Karpas-422 (cell line): ENCODE measurements at places on chromosomes 3 and 15.

- H3K4me3 ChIP-seq: no peak overlapping the region
- no peak overlapping the region for H3K27ac ChIP-seq
- H3K27me3 ChIP-seq: no peaks in the 10 kb centered on the region
- no peaks in the 10 kb centered on the region for H3K36me3 ChIP-seq
Observed at GRCh38 chr3:81300324-81300927, 461.0 kb downstream of the GBE1 start.

DNA sequence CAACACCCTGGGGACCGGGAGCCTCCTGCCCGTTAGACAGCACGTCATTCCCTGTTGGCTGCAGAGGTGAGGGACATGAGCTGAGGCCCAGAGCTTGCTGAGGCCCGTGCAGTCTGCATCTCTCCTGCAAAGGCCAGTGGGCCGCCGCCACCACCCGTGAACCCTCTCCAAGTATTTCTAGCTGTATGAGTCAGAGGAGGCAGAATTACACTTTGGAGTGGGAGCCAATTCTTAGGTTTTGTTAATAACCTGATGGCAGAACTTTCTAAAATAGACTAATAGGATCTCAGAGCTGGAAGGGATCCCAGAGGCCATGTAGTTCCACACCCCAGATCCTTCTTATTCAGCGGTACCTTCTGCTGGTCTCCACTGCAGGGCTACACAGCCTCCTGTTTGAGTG lies 335.2 kb upstream of the CTDSPL start:
- H3K36me3 ChIP-seq: no peaks in the 10 kb centered on the region
- H3K27me3 ChIP-seq: no peaks in the 10 kb centered on the region
- no peak for DNase-seq

DNA sequence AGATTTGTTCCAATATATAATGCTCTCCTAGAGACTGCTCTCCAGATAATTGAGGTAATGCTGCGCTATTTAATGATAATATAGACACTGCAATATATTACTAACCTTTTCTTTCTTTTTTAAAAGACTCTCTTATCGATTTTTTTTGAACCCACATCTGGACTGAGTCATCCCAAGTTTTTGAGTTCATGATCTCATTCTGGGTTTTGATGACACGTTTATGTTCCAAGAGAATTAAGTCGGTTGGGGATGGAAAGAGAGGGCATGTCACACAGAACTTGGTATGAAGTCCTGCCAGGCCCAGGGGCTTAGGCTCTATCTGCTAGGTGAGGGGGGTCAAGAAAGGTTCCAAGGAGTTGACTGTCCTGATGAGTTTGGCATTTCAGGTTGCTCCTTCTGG lies 431.1 kb downstream of the MFSD1 start:
- H3K4me3 ChIP-seq: no peak overlapping the region
- no peaks in the 10 kb centered on the region for H3K4me1 ChIP-seq
- no peak for DNase-seq
- H3K27me3 ChIP-seq: no peaks in the 10 kb centered on the region
- H3K27ac ChIP-seq: no peak overlapping the region

DNA sequence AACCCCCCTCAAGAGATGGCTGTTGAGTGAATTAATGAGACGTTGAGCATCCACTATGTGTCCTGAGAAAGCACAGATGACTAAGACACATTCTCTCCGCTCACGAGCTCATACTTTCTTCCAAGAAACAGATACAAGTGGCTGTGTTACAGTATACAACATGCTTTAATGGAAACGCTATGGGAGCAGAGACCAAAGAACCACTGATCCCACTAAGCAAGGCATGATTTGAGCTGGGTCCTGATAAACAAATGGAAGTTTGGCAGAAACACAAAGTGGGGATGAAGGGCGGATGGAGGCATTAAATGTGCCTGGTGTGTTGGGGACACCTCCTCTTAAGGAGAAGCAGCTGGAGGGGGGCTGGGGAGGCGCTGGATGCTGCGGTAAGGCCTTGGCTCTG lies 129.4 kb downstream of the UACA start:
- no peak overlapping the region for H3K4me3 ChIP-seq
- no peak for DNase-seq
- no peaks in the 10 kb centered on the region for H3K27me3 ChIP-seq
- H3K4me1 ChIP-seq: no peaks in the 10 kb centered on the region
- no peaks in the 10 kb centered on the region for H3K36me3 ChIP-seq

GRCh38 chr15:31151301-31152233 lies 50.0 kb upstream of the TRPM1 start:
- H3K36me3 ChIP-seq: no peaks in the 10 kb centered on the region
- H3K4me1 ChIP-seq: no peaks in the 10 kb centered on the region
- no peak overlapping the region for H3K27ac ChIP-seq
- H3K27me3 ChIP-seq: no peaks in the 10 kb centered on the region
- no peak for DNase-seq

DNA sequence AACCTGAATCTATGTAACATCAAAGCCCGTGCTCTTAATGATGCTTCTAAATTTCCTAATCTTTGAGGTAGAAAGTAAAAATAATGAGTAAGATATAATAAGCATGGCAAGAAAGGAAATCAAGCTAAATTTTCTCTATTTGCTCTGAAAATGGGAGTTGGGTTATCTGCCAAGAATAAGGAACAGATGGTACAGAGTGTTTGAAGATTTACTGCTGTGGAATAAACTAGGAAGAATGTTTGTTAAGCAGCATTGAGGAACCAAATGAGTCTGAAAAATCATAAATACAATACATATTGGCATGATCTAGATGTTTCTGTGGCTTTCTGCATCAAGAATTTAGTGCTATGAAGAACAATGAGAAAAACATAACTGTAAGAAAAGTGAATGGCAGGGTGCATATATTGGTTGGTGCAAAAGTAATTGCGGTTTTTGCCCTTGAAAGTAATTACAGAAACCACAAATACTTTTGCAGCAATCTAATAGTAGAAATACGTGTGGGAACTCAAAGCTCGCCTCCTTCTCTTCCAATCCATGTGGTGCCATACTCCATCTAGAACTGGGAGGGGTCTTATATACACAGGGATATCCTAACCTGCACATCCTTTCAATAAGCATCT lies 87.6 kb downstream of the SUCNR1 start:
- H3K36me3 ChIP-seq: no peaks in the 10 kb centered on the region
- no peak overlapping the region for H3K27ac ChIP-seq
- no peak overlapping the region for H3K4me3 ChIP-seq
- no peak for DNase-seq
- H3K4me1 ChIP-seq: no peaks in the 10 kb centered on the region

DNA sequence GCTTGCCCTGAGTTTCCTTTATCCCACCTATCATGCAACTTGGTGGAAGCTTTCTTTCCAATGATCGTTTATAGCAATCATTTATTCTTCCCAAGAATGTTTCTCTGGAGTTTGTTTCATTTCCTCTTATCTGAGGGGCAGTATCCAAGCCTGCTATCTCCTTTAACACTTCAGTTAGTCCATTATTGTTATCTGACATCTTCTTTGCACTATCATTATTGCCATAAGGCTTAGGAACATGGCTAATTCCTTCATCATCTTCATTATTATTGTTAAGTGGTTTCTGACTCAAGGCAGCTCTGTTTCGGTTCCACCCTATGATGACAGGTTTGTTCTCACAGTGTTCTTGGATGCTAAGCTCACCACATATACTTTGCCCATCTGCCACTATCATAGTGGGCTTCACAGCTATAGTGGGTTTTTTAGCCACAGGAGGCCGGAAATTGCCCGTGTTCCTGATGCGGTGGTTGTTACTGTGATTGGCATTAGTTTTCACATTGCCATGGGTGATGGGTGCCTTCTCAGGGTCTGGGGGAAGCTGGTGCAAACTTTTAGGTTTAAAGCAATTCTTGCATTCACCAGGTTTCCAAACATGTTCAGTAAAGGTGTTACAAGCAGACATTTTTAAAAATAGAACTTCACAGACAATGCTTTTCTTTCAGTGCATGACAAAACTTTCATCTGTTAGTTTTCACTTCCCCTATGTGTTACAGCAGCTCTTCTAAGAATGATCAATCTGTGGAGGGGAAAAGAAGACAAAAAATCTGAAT lies 110.6 kb upstream of the TSPAN3 start:
- no peak overlapping the region for H3K4me3 ChIP-seq
- DNase-seq: peak; percentile 42
- H3K36me3 ChIP-seq: no peaks in the 10 kb centered on the region
- H3K27ac ChIP-seq: no peak overlapping the region
- peaks cover 19% of the 10 kb centered on the region for H3K4me1 ChIP-seq

DNA sequence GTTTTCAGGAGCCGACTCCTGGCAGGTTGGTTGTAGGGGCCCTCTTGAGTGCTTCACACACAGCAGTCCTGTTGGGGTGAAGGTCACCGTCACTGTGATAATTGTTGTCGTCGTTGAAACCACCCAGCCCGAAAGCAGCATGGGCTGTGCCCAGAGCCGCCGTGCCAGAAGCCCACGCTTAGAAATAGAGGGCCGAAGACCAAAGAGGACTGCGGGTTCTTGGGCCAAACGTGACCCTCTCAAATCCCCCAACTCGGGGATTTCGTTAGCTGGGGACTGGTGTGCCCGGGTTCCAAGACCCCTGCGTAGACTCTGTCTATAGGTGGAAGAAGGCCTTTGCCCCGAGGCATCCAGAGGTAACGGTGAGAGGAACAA lies 7.5 kb upstream of the ADAMTS17 start:
- no peaks in the 10 kb centered on the region for H3K27me3 ChIP-seq
- H3K4me3 ChIP-seq: peak overlapping the region; percentile 81; the same call in 1 of the 2 replicates
- no peak overlapping the region for H3K27ac ChIP-seq
- H3K36me3 ChIP-seq: no peaks in the 10 kb centered on the region
- peaks cover 3% of the 10 kb centered on the region; the same call in 1 of the 2 replicates for H3K4me1 ChIP-seq

DNA sequence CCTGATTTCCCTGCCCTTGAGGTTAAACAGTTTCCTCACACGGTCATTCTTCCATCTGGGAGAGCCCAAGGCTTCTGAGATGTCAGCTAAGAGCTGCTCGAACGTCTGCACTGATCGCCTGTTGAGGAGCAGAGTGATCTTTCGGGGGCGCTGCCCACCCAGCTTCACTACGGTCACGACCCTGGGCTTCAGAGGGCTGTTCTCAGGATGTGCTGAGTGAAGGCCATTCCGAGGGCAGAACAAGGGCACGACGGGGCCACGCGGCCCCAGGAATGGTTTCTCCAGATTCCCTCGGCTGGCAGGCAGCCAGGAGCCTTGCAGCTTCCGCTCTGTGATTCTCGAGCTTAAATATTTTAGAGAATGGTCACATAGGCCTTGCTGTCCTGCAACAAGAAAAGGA lies 25.7 kb downstream of the DCLK3 start:
- no peaks in the 10 kb centered on the region for H3K4me1 ChIP-seq
- no peak overlapping the region for H3K27ac ChIP-seq
- H3K4me3 ChIP-seq: no peak overlapping the region
- DNase-seq: no peak
- no peaks in the 10 kb centered on the region for H3K27me3 ChIP-seq
- H3K36me3 ChIP-seq: no peaks in the 10 kb centered on the region

- H3K27me3 ChIP-seq: no peaks in the 10 kb centered on the region
- no peaks in the 10 kb centered on the region for H3K4me1 ChIP-seq
- no peak within 1 kb of the TSS for H3K4me3 ChIP-seq
- no peaks in the 10 kb centered on the region for H3K36me3 ChIP-seq
- H3K27ac ChIP-seq: no peak within 1 kb of the TSS
Observed at GRCh38 chr3:38281895-38282686, at the start of gene SLC22A14. TSS of gene SLC22A14 (plus strand) at chr3:38282294. CDS start at chr3:38306027, 23,733 bp downstream.

DNA sequence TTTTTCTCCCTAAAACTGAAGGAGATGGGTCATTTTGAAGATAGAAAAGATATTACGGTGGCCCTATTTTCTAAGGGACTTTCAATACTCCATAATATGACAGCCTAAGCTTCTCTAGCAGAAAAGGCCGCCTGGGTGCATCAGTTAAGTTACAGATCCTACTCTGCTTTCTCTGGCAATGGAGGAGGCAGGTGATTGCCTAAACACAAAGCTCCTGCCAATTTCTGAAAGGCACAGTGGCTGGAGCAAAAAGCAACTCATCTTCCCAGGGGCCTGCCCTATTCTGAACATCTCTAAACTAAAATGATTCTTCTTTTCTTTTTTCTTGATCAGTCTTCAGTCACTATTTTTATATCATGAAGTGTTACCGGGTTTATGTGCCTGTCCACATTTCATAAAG lies 276.7 kb downstream of the CNTN4 start:
- no peaks in the 10 kb centered on the region for H3K36me3 ChIP-seq
- H3K4me1 ChIP-seq: peaks cover 6% of the 10 kb centered on the region; the same call in 1 of the 2 replicates
- H3K27me3 ChIP-seq: no peaks in the 10 kb centered on the region
- no peak overlapping the region for H3K27ac ChIP-seq
- H3K4me3 ChIP-seq: no peak overlapping the region
- no peak for DNase-seq

DNA sequence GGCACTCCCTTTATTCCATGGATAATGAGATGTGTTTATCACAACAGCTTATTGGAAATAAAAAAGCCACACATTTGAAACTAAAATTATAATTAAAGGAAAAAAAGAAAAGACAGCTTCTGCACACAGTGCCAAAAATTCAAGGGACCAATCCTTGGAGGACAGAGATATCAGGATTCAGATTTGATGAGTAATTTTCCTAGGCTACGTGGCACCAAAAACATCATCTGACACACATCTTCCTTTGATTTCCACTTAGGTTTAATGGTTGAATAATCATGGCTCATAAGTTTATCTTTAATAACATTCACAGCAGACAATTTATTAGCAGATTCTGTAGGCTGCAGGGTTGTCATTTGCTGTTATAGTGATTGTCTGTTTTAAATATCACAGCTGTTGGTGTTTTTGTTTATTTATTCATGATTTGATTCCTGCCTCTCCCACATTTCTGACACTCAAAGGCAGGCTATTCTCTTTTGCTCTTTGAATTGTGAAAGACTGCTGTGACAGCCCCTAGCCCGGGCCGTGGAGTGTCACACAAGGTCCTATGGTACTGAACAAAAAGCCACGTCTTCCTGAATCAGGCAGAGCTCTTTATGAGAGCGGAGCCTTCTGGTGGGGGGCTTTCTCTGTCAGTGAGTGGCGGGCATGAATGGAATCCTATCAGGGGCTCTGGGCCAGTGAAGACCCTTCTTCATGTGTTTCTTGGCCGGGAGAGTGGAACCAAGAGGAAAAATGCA lies 708.5 kb downstream of the SQOR start:
- no peaks in the 10 kb centered on the region for H3K36me3 ChIP-seq
- H3K27ac ChIP-seq: no peak overlapping the region
- H3K27me3 ChIP-seq: no peaks in the 10 kb centered on the region
- H3K4me1 ChIP-seq: no peaks in the 10 kb centered on the region
- H3K4me3 ChIP-seq: no peak overlapping the region
